ENCODE measurements at places on chromosomes 1 and 21. TPM values are rescaled to one million over a fixed set of nuclear protein-coding genes. Genes with fewer than 3 reads are reported as not detected.

SYDE2 gene
- total RNA-seq = 5.2 TPM

SYPL2 gene
- 1.7 TPM for total RNA-seq

MFAP2 gene
- 47.7 TPM for total RNA-seq

CD164L2 gene
- total RNA-seq = not detected

ATAD3B gene
- total RNA-seq = 5.2 TPM

RHD gene
- total RNA-seq = not detected

OPTC gene
- not detected for total RNA-seq

LMNA gene
- total RNA-seq = 1,039 TPM

HLX gene
- 4.1 TPM for total RNA-seq

OR10Z1 gene
- total RNA-seq = not detected

SLC6A9 gene
- 25.9 TPM for total RNA-seq

TENT5C gene
- 0.45 TPM for total RNA-seq

GSTM1 gene
- total RNA-seq = 24.3 TPM

COP1 gene
- total RNA-seq = 56.6 TPM

FMO3 gene
- 1.3 TPM for total RNA-seq

USP48 gene
- 131 TPM for total RNA-seq

AXDND1 gene
- 0.25 TPM for total RNA-seq

KIRREL1 gene
- total RNA-seq = 96.9 TPM

SLC19A1 gene
- total RNA-seq = 2.2 TPM

MARK1 gene
- 1.3 TPM for total RNA-seq

TTC39A gene
- total RNA-seq = 0.25 TPM

SON gene
- 138 TPM for total RNA-seq

CD34 gene
- total RNA-seq = 0.27 TPM

NBPF4 gene
- total RNA-seq = not detected

REN gene
- not detected for total RNA-seq

TRIM67 gene
- total RNA-seq = not detected

FRRS1 gene
- total RNA-seq = 17.1 TPM

SHE gene
- total RNA-seq = 0.49 TPM

TMEM200B gene
- 9.5 TPM for total RNA-seq

C1orf21 gene
- 47.3 TPM for total RNA-seq

FCRL2 gene
- not detected for total RNA-seq

S100B gene
- total RNA-seq = 1.2 TPM

BSND gene
- total RNA-seq = not detected

MPL gene
- total RNA-seq = not detected

PTGER3 gene
- 11.7 TPM for total RNA-seq

MEX3A gene
- 0.90 TPM for total RNA-seq

Measured in fibroblast of the aortic adventitia (primary cell).